Activated CD4-positive, alpha-beta T cell treated with anti-CD3 and anti-CD28 coated beads, Interleukin-2, amount 50 U/mL, for 16 hours (primary cell): ENCODE measurements at places on chromosomes 5 and 9.

- DNase-seq: no peak
Measured at GRCh38 chr9:99039505-99040182, 65.3 kb upstream of the TGFBR1 start.

- no peak for DNase-seq
Measured at GRCh38 chr5:67992923-67993322, 222.6 kb upstream of the PIK3R1 start.

- DNase-seq: peak; percentile 80
Measured at GRCh38 chr5:134527156-134527960, 1.9 kb downstream of the JADE2 start.

GRCh38 chr9:34253460-34253837, 74.6 kb downstream of the UBAP1 start:
- DNase-seq: no peak

DNA sequence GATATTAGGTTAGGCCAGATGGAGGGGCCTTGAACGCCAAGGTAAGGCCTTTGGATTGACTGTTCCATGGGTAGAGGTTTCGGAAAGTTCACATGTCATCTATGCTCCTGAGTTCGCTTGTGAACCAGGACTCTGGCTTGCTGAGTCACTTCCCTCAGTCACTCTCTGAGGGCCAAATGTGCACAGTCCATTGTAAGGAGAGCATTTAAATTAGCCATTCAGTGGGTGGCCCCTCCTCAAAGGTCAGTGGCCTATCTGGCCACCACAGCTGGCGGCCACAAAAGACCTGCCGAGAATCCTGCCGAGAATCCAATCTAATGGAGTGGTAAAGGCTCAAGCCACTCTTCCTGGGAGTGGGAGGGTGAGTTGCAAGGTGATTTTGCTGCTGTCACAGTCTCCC, 58.9 kb upstream of the ARAP3 start:
- no peak for DNase-seq

DNA sequence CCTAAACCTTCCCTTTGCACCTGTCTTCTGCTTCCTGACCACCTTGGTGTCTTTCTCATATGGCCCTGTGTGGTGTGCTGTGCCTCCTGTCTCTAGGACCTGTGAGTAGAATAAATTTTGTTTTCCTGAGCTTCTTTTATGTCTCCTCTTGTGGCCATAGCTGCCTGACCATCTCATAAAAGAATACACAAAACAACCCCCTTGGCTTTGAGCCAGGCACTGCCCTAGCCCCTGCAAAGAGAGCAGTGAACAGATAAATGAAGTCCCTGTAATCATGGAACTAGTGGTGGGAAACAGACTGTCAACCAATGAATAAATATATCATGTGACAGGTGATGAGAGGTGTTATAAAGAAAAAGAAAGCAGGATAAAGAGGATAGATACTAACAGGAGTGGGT, 485.1 kb downstream of the CSNK1G3 start:
- DNase-seq: no peak

DNA sequence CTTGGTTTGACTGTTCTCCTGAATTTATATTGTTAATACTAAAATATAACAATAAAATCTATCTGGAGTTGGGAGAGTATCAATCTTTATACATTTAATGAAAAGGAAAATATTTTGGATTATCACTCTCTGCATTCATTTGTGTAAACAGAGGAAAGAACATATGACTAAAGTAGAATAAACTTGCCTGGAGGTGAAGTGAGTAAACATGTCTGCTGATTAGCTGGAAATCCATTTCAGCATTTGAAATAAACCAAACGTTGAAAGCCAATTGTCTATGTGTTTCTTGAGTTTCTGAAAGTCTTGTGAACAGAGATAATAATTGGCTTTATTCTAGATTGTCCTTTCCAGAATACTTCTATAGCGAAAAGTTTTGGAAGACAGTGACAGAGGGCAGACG, 776.2 kb downstream of the SEMA5A start:
- no peak for DNase-seq

DNA sequence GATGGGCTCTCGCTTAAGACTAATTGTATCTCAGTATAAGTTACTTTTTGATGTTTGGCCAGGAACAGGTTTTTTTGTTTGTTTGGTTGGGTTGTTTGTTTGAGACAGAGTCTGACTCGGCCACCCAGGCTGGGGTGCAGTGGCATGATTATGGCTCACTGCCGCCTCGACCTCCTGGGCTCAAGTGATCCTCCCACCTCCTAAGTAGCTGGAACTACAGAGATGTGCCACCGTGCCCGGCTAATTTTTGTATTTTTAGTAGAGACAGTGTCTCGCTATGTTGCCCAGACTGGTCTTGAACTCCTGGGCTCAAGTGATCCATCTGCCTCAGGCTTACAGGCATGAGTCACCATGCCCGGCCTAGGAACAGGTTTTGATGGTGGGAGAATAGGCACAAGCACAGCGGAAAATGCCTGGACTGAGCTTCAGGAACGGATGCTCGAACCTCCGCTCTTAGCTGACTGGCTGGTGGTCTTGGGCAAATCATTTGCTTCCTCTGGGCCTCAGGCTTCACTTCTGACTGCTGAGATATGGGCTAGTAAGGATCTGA, 11.4 kb upstream of the SYNPO start:
- no peak for DNase-seq

DNA sequence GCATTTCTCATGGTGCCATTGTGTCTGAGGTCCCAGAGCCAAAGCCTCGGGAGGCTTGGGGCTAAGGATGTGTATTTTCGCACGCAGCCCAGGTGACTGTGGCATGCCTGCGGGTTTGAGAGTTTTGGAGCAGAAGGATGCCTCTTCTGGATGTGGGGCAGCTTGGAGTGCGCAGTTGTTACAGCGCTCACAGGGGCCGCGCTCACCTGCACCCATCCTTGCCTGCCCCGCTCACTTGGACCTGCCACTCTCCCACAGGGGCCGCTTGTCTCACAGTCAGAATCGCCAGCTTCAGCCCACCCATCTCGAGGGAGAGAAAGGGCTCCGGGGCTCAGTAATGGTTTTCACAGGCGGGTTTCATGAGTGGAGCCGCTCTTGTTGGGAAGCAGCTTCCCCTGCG, 132.9 kb downstream of the MVB12B start:
- DNase-seq: no peak

GRCh38 chr5:31918739-31919138, 255.4 kb downstream of the GOLPH3 start:
- no peak for DNase-seq

DNA sequence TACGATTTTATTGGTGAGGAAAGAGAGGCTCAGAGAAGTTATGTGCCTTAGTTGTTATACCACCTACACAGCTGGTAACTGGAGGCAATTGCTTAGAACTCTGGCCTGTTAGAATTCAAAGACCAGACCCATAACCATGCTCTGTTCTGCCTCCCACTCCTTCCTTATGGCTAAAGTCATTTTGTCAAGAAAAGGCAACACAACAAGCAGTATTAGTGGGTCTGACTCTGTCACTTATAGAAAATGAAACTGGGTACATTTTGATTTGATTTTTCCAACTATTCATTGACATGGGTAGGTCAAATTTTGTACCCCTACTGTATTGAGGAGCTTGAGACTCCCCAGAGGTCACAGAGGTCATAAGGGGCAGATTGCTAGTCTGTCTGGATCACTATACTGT, 44.5 kb upstream of the NR3C1 start:
- no peak for DNase-seq

GRCh38 chr5:151001436-151001835, 19.0 kb upstream of the GPX3 start:
- no peak for DNase-seq

- DNase-seq: no peak
Measured at GRCh38 chr9:84339962-84340361, 596 bp downstream of the SLC28A3 start.

DNA sequence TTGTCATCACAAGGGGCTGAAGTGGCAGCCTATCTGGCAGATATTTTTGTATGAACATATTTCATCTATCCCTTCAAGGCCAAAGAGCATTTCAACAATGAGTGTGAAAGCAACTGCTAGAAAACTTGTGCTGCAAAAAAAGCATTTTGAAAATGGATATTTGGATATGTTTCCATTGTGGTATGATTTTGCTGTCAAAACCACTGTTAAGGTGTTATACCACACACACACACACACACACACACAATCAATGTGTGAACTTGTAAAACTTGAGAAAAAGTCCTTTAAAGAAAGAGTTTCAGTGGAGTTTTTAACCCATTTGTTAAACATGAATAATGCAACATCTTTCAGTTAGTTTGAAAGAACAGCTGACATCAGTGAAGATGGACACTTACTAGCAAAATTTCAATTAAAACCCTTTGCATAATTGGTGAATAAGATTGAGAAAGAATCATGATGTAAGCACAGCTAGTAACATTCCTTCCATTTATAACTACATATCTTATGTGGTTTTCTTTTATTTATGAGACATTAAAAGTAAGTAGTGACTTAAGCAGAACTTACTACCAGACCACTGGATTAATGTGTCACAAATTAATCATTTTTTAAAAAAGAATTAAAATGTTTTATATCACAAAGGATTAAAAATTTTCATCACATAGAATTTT, 182.6 kb upstream of the GNA14 start:
- no peak for DNase-seq

DNA sequence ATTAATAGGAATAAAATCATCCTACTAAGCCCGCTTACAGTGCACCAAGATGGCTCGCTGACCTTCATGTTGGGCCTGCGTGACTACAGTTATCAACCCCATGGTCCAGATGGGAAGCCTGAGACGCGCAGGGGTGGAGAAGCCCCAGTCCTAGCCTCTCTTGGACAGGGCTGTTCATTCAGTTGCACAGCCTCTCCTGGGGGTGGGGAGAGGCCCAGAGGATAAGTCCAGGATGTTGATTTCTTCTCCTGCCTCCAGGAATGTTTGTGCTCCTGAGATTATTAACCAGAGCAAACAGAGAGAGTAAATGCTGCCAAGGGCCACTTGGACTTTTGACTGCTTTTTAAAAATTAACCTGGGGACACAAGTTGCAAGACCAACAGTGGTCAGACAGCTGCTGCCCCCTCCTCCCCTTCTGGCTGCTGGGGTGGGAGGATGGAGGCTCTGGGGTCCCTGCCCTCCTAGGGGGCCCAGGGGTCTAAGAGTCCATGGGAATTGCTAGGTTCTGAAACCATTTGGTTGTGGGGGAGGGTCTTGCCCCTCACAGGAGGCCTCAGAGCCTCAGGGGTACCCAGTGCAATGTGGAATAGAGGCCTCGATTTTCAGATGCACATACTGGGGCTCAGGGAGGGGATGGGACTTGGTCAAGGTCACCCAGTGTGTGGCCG, 2.8 kb upstream of the AMBP start:
- no peak for DNase-seq

GRCh38 chr5:133761632-133762031, 149.3 kb upstream of the FSTL4 start:
- no peak for DNase-seq

GRCh38 chr9:68599826-68600225, 59.1 kb upstream of the TMEM252 start:
- no peak for DNase-seq

GRCh38 chr9:129137292-129138143, 26.3 kb downstream of the PTPA start:
- no peak for DNase-seq

GRCh38 chr5:28234356-28234968, 1196.1 kb upstream of the CDH9 start:
- DNase-seq: no peak

- DNase-seq: no peak
Measured at GRCh38 chr5:5473226-5473625, 50.7 kb downstream of the ICE1 start.

- no peak for DNase-seq
Measured at GRCh38 chr9:97366476-97366875, 45.4 kb upstream of the TDRD7 start.

DNA sequence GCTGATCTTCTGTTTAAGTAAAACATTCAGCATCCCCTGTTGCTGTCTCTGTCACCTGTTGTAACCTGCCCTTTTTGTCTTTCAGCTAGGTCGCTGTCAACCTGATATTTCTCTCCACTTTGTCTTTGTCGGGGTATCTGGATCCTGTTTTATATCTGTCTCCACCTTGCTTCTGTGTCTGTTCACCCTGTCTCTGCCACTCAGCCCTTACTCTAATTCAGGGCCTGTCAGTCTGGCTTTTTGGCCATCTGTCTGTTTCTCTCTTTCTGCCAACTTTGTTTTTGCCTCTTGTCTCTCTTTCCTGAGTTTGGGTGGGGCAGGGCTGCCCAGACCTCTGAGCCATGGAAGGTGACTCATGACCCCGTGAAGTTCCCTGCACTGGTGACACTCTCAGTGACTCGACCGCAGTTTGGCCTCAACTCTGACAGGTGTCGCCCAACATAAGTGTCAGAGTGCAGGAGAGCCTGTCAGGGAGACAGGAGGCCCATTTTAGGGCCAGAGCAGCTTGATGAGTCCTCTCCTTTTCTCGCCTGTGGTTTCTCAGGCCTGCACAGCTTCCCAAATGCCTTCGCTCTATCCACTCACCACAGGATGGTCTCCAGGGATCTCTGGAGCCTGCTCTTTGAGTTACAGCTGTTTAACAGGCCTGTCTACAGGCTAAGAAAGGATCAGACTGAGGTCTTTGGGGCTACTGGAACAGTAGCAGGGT, 868 bp downstream of the ZBTB43 start:
- peak; percentile 89 for DNase-seq

- no peak for DNase-seq
Measured at GRCh38 chr9:132559711-132560110, 22.7 kb upstream of the BARHL1 start.

DNA sequence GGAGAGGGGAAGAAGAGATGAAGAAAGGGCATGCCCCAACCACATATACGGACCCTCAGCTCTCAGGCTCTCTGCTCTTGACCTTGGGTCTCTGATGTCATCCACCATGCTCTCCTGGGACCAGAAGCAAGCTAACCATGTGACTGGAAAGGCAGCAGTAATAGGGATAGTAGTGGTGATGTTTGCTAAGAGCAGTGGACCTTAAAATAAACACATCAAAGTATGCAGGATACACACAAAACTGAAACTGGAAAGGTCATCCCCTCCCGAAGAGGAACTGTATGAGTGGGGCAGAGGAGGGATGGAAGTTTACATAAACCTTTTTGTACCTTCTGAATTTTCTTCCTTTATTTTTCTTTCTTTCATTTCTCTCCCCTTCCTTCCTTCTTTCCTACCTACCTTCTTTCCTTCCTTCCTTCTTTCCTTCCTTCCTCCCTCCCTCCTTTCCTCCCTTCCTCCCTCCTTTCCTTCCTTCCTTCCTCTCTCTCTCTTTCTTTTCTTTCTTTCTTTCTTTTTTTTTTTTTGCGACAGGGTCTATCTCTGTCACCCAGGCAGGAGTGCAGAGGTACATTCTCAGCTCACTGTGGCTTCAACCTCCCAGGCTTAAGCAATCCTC, 8.1 kb upstream of the PTPN3 start:
- no peak for DNase-seq

DNA sequence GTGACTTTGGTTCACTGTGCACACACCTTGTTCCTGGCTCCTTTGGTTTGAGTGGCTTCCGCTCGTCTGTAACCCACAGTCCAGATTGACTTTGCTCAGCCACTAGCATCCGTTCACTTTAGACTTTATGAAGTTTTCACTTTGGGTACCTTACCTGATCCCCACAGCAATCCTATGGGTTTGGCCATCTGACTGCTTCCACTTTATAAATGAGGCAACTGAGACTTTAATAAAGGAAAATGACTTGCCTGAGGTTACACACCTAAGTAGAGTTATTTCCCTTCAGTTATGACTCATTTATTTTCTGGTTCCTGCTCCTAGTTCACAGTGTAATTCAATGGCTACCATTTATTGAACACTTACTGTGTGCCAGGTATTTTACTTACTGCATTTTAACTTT, 94.2 kb upstream of the SAP30L start:
- peak; percentile 35 for DNase-seq
